ENCODE measurements at places on chromosomes 5 and 9.

DNA sequence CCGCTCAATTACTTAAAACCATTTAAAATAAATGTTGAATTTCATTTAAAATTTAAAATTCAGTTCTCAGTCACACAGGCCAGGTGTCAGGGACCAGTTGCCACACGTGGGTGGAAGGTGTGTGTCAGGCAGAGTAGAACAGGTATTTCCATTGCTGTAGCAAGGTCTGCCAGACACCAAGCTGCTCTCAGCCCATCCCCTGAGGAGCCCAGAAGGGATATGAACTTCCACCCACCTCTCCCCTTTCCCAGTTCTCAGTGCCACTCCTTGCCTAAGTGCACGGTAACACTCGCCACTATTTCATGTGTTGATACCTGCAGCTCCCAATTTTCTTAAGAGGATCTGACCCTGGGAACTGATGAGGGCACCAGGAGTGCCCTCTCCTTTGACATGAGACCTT is 12.7 kb downstream of the SYK start:
- DNase-seq = no peak

DNA sequence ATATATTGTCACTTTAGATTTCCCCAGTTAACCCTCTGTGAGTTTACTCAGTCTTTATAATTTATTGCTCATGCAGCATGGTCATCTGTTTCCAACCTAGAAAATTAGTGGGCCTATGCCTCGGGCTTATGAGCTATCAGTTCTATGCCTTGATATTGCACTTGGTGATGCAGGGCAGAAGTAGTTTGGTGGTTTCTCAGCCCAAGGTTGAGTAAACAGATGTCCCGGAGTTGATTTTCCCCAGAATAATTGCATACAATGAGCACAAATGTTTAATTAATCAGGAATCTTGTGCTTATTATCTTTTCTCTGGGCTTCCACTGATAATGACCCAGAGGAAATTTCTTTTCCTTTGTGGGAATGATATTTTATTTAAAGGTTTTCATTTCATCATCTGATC is 474.0 kb downstream of the CCDC171 start:
- DNase-seq = no peak

- no peak for DNase-seq
Measured at GRCh38 chr9:76323490-76323889, 70.7 kb downstream of the RFK start.

- DNase-seq = peak; percentile 60
Measured at GRCh38 chr5:59206132-59206581, 623.3 kb downstream of the RAB3C start.

GRCh38 chr9:19939734-19940278 is 151.0 kb upstream of the SLC24A2 start:
- no peak for DNase-seq

- DNase-seq = no peak
Measured at GRCh38 chr5:499233-500209, 24.7 kb downstream of the SLC9A3 start.

- DNase-seq = no peak
Measured at GRCh38 chr9:4491626-4491975, 1.3 kb downstream of the SLC1A1 start.

GRCh38 chr9:99008203-99008602 is 64.5 kb downstream of the COL15A1 start:
- no peak for DNase-seq

- DNase-seq = no peak
Measured at GRCh38 chr5:146717951-146718350, 160.6 kb downstream of the PPP2R2B start.

- DNase-seq = no peak
Measured at GRCh38 chr9:74642376-74642775, 145.2 kb downstream of the RORB start.

GRCh38 chr5:72179028-72179815 is 71.9 kb downstream of the MAP1B start:
- DNase-seq = peak; percentile 96

DNA sequence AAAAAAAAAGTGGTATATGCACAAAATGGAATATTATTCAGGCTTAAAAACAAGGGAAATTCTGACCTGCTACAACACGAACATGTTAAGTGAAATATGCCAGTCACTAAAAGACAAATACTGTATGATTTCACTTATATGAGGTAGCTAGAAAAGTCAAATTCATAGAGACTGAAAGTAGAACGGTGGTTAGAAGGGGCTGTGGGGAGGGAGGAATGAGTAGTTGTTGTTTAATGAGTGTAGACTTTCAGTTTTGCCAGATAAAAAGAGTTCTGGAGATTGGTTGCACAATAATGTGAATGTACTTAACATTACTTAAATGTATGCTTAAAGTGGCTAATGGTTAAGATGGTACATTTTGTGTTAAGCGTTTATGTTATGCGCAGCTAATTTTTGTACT is 79.5 kb upstream of the IL12B start:
- DNase-seq = no peak

DNA sequence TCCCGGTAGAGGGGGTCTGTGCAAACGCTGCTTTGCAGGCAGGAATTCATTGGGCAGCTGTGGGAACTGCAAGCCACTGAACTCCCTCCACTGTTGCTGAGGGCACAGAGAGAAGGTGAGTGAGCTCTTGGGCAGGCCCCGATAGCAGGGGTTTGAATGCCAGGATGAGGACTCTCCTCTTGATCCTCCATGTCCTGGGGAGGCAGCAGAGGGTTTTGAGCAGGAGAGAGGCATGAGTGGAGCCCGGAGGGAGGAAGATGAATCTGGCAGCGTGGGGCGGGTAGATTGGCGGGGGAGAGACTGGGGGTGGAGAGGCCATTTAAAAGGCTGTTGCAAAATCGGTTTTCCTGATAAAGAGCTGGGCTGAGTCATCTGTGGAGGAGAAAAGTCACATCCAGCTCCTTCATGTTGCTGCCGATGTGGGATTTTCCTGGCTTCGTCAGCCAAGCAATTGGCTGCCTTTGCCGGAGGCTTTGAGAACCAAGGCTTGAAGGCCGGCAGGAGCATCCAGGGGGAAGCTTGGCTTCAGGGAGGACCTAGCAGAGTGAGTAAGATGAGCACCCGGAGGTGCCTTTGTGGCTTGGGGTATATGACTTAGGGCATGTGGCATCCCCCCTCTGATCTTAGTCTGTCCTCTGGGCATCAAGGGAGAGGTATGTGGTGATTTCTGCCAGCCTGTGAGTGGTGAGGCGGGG is at the start of gene SYNPO:
Gene SYNPO (plus strand): TSS at position 350 of the 695 bp plus-strand sequence. CDS start 7,616 bp downstream, outside the sequence.
- DNase-seq = peak; percentile 99

DNA sequence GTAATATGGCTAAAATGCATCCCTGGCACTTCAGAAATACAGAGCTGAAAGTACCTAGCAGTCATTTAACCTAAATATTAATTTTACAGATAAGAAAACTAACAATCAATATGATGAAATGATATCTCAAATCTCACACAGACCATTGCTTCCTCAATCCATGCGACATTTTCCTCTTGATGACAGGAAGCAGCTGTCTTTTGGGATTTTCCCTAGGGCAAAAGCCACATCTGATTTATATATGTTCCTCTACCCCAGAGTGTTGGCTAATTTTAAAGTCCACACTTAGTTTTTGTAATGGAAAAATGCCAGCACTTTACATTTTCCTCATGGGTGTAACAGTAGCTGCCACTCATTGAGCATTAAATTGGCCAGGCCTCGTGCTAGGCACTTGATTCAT is 47.7 kb upstream of the ITGA1 start:
- no peak for DNase-seq

DNA sequence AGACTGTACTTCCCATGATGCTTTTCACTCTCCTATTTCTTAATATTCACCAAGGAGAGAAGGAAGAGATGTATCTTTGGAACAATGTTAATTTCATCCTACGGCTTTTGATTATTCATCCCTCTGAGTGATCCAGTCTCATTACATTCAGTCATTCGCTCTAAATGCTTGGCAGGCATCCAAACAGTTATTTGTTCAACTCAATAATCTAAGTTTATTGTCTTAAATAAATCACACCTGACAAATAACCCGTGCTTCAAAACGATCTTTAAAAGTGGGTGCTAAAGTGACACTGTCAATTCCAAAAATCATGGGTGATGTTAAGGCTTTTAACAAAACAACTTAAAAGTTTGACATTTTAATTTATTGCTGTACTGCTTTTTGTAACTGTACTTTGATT is 233.1 kb downstream of the RASEF start:
- no peak for DNase-seq

DNA sequence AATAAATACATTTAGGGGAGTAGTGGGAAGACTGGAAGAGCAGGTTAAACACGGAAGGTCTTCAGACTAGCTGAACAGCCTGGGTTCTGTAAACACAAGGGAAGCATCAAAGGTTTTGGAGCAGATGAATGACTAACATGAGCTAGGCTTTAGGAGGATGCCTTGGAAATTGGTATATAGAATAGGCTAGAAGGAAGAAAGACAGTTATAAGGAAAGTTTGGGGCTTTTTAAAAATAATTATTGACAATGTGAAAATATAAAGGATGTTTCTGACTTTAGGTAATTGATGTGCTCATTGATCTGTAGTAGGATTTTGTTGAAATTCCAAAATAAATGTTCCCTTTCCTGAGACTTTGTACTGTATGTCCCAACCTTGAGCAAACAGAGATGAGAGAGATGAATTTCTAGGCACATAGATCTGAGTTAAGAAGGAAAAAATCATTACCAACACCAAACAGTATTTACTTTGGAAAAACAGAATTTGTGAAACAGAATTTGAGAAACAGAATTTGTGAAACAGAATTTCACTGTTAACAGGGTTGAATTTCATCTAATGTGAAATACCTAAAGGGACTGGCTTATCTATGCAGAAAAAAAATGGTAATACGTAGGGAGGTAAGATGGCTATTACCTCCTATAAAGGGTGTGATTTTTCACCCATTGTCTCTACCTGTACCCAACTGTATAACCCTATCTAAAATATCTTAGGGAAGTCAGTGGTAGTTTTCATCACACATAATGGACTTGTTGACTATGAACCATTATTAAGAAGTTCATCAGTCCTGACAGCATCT is 28.8 kb downstream of the SKP2 start:
- no peak for DNase-seq

DNA sequence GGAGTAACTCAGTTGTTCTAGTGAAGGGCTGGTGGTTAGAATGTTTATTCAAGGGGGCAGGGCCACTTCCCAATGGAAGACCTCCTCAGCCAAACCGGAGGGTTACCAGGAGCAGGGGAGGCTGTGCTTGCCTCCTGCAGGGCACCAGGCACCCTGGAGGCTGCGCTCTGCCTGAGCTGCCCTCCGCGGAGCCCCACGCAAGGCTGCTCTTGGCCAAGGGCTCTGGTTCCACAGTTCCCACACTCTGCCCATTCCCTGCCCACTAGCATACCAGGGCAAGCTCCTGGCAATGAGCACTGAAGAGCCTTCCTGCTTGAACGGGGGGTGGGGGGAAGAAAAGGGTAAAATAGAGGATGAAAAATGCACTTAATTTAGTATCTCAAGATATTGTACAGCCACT is 35.5 kb upstream of the PTCH1 start:
- no peak for DNase-seq

DNA sequence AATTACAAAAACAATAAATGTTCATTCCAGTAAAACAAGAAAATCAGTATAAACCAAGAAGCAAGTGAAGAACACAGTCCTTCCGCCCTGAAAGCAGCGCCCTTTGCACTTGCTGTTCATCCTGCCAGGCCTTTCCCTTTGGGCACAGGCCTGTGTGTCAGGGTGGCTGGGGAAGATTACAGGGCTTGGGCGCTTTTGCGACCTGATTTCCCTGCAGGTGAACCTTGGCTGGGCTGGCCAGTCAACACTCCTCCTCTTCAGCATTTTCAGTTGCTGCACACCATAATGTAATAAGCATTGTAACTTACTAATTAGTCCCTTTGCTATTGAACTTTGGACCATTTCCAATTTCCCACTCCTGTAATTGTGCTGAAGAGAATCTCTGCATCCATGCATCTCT is 38.6 kb upstream of the TDRD7 start:
- DNase-seq = no peak

DNA sequence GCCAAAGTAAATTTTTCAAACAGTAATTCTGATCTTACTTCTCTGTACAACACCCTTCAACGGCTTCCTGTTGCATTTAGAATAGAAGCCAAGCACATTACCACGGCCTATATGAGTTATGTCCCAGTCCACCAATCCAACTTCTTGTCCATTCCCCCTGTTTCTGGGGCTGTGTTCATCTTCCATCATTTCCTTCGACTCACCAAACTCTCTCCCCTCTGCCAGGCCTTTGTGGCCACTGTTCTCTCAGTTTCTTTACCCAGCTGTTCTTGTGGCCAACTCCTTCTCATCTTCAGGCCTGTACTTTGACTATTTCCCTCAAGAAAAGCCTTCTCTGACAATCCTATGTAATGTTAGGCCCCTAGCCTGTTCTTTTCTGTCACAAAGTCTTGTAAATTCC is 259.4 kb upstream of the EFNA5 start:
- DNase-seq = no peak

- peak; percentile 85 for DNase-seq
Measured at GRCh38 chr5:38607396-38607795, 51.0 kb upstream of the LIFR start.

- peak; percentile 50 for DNase-seq
Measured at GRCh38 chr5:140565780-140566095, 1.1 kb downstream of the SLC35A4 start.

DNA sequence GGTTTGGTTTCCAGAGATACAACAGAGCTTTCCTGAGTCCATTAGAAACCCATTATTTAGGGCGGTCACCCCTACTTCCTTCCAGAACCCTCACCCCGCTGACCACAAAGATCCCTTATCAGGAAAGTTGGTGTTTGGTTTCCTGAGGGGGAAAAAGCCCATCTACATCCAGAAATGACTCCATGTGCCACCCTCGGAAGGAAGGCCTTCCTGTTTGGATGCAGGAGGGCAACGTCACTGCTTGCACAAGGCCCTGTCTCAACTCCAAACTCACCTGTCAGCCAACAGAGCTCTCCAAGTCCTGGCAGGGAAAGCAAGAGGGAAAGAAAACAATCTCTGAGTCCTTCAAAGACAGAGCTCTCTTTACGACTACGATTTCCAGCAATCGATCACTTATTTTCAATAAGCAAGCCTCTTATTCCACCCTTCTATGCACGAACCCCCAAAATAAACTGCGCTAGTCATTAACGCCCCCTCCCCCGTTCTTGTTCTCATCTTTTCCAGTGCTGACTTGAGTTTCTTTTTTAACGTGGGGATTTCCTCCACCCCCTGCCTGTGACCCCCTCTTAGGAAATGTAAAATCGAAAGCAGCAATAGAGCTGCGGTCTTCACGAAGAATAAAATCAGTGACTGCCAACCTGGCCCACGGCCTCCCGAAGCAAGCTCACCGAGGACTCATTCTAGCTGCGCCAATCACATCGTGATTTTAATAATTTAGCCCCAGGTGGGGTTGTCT is 35.7 kb upstream of the NTNG2 start:
- DNase-seq = no peak

GRCh38 chr5:137442660-137443059 is 56.5 kb downstream of the SPOCK1 start:
- no peak for DNase-seq

DNA sequence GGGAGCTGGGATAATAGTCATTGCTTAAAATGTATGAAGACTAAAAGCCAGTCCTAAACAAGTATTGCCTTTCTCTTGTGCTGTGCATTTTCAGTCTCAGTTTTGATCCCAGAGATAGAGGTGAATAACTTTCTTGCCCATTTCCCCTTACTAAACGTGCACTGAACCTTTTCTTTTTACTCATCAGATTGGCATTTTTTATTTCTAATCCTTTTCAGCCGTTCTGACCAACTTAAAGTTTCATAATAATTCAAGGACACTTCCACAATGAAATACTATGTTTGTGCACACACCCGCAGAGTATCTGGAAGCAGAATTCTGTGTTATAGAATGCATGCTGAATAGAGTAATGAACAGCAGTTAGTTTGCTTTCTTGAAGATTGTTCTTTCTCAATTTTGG is 343.6 kb downstream of the LRRC70 start:
- DNase-seq = no peak

- DNase-seq = peak; percentile 74
Measured at GRCh38 chr5:127012916-127013315, 17.4 kb downstream of the MARCHF3 start.
